ENCODE measurements at places on chromosomes 3 and 15.

- no peak for DNase-seq
These were observed 228.5 kb upstream of the MME start for GRCh38 chr3:154851644-154852043.

- no peak for DNase-seq
These were observed 39.2 kb downstream of the ACAA1 start for GRCh38 chr3:38097446-38098375.

DNA sequence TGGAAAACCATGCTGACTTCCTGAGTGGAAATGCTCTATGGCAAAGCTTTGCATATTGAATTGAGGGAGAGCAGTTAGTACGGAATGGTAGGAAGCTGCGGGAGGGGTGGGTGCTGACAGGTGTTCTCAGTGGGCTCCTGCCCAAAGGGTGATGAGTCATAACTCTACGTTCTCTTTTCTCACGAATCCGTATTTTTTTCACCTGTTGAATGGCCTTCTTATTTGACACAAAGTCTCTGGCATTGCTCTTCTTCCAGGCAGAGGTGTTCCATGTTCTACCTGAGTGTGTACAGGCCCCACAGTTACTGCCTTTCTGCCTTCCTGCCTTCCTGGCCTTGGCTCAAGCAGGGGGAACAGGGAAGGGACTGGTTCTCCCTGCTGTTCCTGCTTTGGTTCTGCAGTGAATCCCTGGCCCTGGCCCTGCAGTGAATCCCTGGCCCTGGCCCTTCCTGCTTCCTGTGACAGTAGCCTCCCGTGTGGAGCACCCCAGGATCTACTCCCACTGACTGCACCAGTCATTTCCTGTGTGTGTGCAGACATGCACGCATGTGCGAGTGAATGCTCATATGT is 31.9 kb downstream of the TRAK1 start:
- DNase-seq: no peak

GRCh38 chr3:172846103-172846561 is 95.6 kb downstream of the ECT2 start:
- no peak for DNase-seq

GRCh38 chr3:140148824-140149390 is 213.9 kb downstream of the CLSTN2 start:
- DNase-seq: no peak

DNA sequence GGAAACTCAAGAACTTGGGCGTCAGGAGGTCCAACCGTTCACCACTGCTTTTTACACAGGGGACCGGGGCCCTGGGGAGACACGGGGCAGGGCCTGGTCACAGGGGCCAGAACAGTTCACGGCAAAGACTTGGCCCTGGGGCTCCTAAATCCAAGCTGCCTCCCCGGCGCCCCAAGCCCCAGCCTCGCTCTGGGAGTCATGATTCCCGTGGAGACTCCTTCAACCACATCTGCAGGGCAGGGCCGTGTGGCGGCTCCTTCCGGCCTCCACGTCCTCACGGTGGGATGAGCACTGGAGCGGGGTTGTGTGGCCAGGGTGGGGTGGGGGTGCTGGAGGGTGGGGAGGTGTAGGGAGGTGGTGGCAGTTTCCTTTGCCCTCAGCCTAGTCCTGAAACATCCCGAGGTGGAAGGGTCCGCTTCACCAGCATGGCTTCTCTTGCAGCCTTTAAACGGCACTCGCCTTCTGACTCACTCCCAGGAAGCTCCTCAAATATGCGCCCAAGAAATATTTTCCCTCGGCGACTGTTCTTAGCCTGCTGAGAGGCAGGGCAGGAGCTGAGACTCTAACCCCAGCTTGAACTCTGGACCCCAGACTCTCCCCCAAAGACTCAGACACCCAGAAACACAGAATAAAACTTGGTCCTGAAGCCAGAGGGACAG is 1.8 kb downstream of the MUC4 start:
- DNase-seq: no peak

- DNase-seq: no peak
These were observed 461.4 kb downstream of the DIPK2A start for GRCh38 chr3:144433006-144433405.

DNA sequence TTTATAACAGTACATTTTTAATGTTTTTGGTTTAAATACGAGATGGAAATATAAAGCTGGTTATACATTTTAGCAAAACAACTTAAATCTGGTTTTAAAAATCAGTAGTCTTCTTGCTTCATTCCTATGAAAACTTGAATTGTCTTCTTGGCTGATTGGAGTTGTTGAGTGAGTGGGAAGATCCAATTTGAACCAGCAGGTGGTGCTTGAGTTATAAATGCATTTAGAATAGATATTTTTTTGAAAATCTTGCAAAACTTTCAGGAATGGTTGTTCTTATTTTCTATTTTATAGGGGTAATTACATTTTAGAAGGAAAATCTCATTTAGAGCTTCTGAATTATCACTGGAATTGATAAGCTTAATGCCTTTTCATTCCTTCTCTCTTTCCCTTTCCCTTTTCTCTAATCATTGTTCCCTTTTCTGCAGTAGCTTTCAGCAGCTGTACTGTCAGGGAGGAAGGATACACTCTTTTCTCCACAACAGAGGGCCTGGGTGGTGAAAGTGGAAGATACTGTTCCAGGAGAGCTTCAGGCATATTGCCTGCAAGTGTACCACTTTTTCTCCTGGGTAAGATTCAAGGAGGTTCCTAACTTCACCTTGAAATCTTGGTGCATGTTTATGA is 335.6 kb downstream of the NLGN1 start:
- peak; percentile 20 for DNase-seq

DNA sequence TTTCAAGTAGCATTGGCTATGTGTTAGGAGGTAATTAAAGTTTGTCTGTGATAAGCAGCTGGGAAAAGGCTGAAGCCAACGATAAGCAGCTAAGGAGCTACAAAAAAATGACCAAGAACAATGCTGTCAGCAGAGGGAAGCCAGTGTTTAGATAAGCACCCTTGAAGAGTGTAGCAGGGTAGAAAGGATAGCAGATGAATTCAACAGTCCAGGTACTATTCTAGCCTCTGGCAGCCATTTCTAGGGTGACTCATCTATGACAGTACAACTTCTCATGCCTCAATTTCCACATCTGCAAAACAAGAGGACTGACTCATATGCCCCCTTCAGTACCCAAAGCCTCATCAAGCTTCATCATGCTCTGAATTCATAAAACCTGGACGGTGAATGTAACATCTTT is 617.6 kb upstream of the UBE2E2 start:
- no peak for DNase-seq

GRCh38 chr3:46923559-46924350 is 46.2 kb downstream of the PTH1R start:
- DNase-seq: no peak

DNA sequence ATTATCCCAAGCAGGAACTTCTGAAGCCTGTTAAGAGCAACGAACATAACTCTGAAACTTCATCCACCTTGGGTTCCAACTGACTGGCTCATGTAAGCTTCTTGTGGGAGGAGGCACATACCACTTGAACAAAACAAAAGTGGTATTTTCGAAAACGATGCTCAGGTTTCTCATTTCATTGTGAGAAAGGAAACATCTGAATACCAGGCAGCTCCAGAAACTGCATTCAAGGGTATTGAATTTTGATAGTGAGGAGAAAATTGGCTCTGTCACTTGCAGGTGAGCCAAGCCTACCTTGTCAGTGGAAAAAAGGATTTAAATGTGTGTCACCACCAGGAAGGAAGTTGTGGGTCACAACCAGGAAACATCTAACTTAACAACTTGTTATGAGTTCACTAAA is 218.1 kb upstream of the SATB1 start:
- DNase-seq: no peak

- no peak for DNase-seq
These were observed 88.9 kb downstream of the TBC1D2B start for GRCh38 chr15:77988347-77989295.

DNA sequence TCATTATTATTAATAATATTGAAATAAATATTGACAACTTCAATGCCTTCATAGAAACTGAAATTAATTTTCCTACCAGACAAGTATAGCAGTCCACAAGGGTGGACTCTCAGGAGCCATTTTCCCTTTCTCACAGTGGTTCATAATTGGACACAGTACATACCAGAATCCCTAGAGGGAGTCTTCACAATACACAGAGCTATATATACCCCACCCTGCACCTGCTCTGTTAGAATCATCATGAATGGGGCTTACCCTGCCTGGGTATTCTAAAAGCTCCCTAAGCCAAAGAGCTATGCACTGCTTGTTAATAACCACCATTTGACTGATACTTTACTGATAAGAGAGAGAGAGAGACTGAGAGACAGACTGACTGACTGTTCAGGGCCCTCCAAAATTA is 134.9 kb downstream of the FEZF2 start:
- no peak for DNase-seq

GRCh38 chr3:140933109-140933508 is 8.5 kb upstream of the SLC25A36 start:
- no peak for DNase-seq

GRCh38 chr15:90539789-90540188 is 10.1 kb downstream of the CRTC3 start:
- DNase-seq: no peak

GRCh38 chr3:33064929-33065328 is 32.0 kb downstream of the GLB1 start:
- no peak for DNase-seq

DNA sequence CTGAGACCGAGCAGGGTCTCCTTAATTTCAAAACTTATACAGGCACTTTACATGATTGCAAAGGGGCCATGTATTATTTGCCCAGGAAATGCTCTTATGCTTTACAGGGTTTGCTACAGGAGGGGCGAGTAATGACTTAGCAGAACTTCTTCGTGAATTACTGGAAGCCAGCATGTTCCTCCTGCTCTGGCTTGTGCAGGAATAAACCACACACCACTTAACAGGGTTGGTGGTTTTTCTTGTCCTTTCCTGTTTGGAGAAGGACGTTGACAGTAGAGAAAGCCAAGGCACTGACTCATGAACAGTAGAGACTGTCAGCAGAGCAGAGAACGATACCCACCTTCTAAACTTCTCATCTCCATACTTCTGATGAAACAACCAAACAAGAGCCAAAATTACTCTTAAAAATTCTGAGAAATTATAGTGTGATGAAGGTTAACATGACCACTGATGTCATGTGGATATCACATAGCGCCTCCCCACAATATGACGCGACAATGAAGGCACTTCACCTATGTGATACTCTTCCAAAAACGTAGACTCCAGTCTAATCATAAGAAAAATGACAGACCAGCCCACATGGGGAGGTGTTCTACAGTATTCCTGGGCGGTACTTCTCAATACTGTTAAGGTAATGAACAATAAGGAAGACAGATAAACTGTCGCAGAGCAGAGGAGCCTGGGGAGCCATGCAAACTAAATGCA is 24.7 kb upstream of the MCTP2 start:
- no peak for DNase-seq

- DNase-seq: no peak
These were observed 130.9 kb upstream of the RGMA start for GRCh38 chr15:93219859-93220420.

DNA sequence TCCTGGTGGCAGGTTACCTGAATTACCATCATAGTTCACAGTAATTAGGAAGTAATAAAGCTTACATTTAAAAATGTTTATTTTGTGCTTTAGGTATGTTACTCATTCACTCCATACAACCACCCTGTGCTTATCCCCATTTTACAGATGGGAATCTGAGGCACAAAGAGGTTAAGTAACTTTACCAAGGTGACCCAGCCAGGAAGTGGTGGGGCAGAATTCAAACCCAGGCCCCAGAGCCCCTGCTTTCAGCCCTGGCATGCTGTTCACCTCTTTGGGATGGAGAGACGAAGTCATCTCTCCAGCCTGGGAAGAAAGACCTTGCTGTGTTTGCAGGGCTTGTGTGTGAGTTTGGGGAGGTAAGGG is 285.6 kb upstream of the TPM1 start:
- DNase-seq: no peak

DNA sequence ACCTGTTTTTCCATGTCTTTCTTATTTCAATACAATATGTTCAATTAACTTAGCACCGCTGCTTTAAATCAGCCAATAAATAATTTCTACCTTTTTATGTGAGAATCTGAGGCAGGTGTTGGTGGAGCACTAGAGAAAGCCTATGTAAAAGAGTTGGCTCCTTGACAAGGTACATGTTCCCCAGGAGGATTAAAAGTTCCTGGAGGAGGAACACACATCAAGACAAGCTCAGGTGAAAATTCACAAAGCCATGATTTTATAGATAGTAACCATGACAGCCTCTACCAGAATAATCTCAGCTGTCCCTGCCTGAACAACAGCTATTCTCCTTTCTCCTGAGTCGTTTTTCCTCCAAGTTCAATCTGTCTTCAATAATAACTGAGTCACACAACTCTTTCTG is 3.4 kb upstream of the ZBED2 start:
- no peak for DNase-seq

DNA sequence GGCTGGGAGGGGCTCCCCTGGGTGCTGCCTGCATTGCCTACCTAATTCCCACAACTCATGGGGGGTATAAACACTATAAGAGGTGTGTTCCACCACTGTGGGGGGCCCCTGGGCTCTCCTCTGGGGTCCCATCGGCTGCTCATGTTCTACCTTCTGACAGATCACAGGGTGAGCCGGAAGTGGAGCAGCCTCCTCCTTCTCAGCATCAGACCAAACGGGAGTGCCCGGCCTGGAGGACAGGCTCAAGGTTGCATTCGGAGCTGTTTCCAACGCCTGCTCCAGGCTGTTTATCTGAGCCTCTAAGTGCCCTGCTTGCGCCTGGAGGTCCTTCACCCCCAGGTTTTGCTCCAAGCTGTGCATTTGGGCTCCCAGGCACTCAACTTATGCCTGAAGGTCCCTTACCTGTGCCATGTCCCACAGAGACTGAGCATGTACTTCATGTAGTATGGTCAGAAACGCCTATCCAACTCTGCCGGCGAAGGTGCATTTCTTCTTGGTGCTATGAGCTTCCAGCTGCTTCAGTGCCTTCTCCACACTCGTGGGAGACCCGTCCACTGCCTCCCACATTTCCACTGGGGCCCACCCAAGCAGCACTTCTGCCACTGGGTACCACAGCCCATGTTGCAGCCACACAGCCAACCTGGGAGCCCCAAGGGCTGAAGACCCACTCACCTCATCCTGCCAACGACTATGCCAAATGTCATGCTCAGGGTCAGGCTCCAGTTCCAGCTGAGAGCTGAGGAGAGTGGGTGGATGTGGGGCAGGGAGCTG is 232.1 kb downstream of the IGSF11 start:
- DNase-seq: no peak

DNA sequence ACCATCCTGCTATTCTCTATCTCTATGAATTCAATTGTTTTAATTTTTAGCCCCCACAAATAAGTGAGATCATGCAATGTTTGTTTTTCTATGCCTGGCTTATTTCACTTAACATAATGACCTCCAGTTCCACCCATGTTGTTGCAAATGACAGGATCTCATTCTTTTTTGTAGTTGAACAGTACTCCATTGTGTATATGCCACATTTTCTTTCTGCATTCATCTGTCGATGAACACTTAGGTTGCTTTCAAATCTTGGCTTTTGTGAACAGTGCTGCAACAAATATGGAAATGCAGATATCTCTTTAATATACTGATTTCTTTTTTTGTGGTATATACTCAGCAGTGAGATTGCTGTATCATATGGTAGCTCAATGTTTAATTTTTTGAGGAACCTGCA is 58.7 kb downstream of the RETNLB start:
- DNase-seq: no peak

- no peak for DNase-seq
These were observed 43.1 kb downstream of the FSTL1 start for GRCh38 chr3:120407508-120408287.
